CD4-positive, alpha-beta T cell treated with Interleukin-17A for 4 hours (primary cell): ENCODE measurements at places on chromosomes 3 and 15.

GRCh38 chr3:72745146-72745999 lies 102.9 kb downstream of the SHQ1 start:
- no peak for DNase-seq

DNA sequence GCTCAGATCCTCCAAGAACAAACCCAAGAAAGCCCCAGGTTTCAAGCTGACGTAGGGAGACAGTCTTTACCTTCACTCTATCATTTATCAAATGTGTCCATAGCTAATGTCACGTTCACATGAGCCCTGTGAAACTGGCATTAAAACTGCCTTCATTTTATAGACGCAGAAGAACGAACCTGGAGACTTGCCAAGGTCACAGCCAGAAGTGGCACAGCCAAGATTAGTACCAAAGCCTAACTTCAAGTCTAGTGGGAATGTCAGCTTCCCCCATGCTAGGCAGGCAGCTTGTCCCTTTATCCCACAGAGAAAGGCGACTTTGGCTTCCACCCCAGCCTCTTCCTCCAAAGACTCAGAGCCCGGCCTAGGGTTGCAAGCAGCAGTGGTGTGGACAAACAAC lies 517.2 kb downstream of the SHQ1 start:
- no peak for DNase-seq

- DNase-seq: peak; percentile 53
Observed at GRCh38 chr3:46098319-46098761, 71.1 kb upstream of the XCR1 start.

DNA sequence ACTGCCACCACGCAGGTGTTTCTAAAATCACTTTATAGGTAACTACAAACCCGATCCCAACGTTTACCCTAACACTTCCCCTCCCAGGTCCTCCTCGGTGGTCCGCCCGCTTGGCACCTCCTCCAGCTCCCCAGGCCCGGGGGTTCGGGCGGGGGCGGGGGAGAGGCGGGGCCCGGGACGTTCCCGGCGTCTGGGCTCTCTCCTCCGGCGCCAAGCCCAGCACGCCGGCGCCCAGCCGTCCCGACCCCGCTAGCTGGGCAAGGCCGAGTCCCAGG lies 562 bp downstream of the CGGBP1 start:
- no peak for DNase-seq

GRCh38 chr3:17795711-17796110 lies 53.3 kb upstream of the TBC1D5 start:
- no peak for DNase-seq
